Ovary (tissue), 10 donors: ENCODE measurements at places on chromosomes 16 and 17.

GRCh38 chr17:64622931-64623654 lies 39.0 kb downstream of the SMURF2 start:
- DNase-seq, result no peak

GRCh38 chr16:10502776-10503175 lies 77.6 kb downstream of the EMP2 start:
- DNase-seq, result no peak

GRCh38 chr16:79407461-79408135 lies 192.9 kb downstream of the MAF start:
- DNase-seq, result no peak

GRCh38 chr16:68345351-68345810 lies 34.6 kb downstream of the PRMT7 start:
- no peak for DNase-seq

DNA sequence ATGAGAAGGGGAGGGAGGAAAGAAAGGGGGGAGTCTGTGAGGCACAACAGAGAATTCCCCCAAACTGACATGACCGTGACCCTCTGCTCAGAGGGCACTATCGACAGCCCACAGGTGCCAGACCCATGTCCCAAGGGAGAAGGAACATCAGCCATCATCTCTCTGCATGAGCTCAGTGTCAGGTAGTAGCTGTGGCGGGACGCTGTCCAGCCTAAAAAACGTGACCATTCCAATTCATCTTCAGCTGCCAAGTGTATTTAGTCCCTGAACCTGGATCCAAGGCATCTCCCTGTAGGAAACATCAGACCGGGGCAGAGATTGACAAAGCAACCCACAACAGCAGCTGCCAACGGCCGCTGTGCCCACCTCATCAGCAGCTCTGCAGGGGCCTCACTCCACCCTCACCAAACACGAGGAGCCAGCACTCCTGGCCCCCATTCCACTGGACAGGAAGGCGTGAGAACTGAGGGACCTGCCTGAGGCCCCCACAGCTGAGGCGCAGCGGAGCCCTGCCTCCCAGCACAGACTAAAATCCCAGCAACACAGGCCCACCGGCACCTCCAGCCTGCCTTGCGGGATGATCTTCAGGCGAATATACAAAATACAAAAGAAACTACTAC lies 8.6 kb downstream of the TAF1C start:
- DNase-seq, result no peak

- DNase-seq, result no peak
These were observed 562.8 kb upstream of the ZFHX3 start for GRCh38 chr16:73610605-73611156.

DNA sequence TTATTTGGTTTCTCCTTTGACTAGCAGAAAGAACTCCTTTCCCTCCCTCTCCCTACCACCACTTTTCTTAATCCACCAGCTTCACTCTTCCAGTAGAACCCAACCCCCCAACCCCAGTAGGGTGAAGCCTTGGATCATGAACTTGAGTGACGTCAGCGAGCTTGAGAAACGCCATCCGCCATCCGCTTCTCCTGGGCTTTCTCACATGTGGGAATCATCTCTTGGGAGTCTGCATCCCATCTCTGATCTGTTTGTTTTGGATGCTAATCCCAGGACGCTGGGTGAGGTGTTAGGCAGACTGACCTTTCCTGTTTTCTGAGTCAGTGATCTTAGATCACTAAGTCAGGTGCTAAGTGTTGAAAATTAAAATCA lies 16.0 kb upstream of the SOX9 start:
- DNase-seq, result no peak

- no peak for DNase-seq
These were observed 34.4 kb downstream of the GPRC5B start for GRCh38 chr16:19850131-19850817.

DNA sequence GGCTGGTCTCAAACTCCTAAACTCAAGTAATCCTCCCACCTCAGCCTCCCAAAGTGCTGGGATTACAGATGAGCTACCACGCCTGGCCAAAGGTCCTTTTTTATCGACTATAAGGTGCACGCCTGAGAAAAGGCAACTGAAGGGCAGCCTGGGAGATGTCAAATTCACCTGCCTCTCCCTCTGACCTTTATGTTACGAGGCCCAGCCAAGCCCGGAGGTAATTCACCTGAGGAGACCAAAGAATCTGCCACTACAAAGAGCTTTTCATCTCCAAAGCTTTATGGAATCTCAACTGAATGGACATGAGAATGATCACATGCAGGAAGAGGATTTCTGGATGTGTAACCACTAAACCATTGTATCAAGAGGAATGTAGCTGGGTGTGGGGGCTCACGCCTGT lies 37.2 kb downstream of the LYRM1 start:
- no peak for DNase-seq

DNA sequence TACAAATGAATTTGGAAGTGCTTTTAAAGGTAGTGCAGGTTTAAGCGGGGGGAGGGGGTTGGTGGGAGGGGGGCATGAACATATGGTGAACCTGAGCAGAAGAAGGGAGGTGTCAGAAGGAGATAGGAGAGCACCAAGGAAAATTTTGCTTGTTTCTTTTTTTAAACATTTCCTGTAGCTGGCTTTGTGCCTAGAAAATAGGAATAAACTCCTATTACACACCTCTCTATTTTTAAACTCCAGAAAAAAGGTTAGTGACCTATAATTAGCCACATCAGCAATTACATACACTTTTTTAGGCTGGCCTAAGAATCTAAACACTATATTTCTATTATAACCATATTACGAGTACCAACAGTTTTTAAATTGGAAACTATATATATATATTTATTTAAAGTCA lies 159.1 kb downstream of the SKAP1 start:
- DNase-seq, result no peak

DNA sequence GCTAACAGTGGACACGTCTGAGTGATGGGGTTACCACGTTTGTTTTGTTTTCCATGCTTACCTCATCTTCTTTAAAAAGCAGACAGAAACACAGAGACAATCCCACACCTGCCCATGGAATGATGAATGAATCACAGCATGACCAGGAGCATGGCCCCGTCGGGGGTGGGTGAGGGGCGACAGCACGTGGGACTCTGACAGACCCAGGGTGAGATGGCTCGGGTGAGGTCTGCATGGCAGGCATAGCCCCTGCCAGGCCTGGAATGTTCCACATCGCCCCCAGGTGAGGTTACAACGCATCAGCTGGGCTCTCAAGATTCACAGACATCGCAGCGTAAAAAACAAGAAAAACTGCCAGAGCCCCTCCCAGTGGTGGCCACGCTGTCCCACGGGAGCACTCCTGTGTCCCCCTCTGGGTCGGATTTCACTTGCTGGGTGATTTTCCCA lies 18.1 kb downstream of the SLC7A5 start:
- DNase-seq, result no peak

- DNase-seq, result peak; percentile 68
These were observed 3.0 kb upstream of the CHD3 start for GRCh38 chr17:7885367-7886226.

- DNase-seq, result peak; percentile 80
These were observed 55.3 kb downstream of the WDR45B start for GRCh38 chr17:82592767-82593589.

GRCh38 chr17:33949100-33949499 lies 306.0 kb upstream of the CCL2 start:
- no peak for DNase-seq

DNA sequence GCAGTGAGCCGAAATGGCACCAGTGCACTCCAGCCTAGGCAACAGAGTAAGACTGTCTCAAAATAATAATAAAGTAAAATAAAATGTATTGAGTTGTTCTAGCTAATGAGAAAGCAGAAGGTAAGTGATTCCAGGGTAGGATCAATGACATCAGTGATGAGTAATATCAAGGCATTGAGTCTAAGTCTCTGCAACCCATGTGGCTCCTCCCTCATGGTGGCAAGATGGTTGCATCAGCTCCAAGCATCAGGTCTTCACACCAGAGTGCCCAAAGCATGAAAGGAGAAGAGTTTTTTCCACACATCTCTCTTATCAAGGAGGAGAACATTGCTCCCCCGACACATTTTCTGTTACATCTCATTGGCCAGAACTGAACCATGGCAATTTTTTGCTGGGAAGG lies 34.8 kb upstream of the GAS7 start:
- no peak for DNase-seq
